ENCODE measurements at places on chromosomes 16 and 17.

GRCh38 chr17:49567104-49567521 is 8.6 kb upstream of the NXPH3 start:
- no peak for DNase-seq

DNA sequence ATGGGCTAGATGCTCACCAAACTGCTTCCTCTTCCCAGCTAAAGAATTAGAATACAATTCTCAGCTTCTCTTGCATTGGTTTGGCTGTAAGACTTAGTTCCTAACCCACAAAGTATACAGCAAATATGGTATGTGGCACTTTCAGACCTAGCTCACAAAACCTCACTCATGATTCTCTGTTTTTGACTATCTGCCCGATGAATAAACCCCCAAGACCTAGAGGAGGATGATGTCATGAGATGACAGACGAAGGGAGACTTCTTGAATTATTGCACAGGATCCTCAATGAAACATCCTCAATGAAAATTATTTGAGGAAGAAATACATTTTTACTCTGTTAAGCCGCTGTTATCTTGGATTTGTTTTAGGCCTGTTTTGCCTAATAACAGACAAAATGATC is 14.3 kb downstream of the CNOT1 start:
- no peak for DNase-seq

GRCh38 chr17:7894226-7894625 is 5.6 kb downstream of the CHD3 start:
- no peak for DNase-seq

- DNase-seq = no peak
These were observed 78.9 kb upstream of the LHX1 start for GRCh38 chr17:36858119-36859002.

GRCh38 chr17:80890196-80890920 is 101.3 kb upstream of the CHMP6 start:
- no peak for DNase-seq

- no peak for DNase-seq
These were observed 31.6 kb upstream of the ASIC2 start for GRCh38 chr17:33324736-33325135.

GRCh38 chr16:77788181-77789084 is at the start of gene VAT1L:
VAT1L (plus strand) TSS chr16:77788564; CDS start chr16:77788683, 119 bp downstream.
- peak; percentile 48 for DNase-seq

GRCh38 chr17:50152736-50153135 is 2.3 kb upstream of the PPP1R9B start:
- no peak for DNase-seq

DNA sequence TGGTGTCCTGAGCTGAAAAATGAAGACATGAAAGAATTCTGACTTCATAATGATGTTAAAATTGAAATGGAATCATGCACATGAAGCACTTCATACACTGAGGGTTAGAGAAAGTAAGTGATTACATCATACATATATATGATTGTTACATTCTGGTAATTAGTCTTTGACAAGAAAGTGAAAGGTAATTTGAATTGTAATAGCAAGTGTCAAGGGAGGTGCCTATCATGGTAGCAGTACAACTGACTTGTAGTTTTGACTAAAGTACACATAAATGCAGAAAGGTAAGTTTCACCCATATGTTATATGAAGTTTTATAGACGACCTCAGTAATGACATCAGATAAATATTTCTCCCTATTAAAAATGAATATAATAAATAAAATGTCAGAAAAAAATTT is 1325.0 kb upstream of the GOT2 start:
- DNase-seq = no peak

DNA sequence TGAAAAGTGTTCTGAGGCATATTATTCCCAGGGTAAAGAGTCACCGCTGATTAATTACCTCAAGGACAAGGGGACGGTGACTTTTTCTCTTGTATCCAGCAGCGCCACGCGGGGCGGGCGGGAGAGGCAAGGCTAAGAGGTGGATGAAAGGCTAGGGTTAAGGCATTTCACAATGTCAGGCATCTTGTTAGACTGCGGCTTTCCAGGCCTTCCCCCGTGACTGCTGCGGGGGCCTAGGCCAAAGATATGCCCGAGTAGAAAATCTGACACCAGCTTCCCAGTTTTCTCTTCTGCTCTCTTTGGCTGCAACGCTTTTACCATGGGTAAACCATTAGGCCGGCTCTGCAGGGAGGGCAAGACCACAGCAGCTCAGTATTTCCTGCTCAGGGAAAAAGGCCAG is 698.2 kb downstream of the MAF start:
- no peak for DNase-seq

DNA sequence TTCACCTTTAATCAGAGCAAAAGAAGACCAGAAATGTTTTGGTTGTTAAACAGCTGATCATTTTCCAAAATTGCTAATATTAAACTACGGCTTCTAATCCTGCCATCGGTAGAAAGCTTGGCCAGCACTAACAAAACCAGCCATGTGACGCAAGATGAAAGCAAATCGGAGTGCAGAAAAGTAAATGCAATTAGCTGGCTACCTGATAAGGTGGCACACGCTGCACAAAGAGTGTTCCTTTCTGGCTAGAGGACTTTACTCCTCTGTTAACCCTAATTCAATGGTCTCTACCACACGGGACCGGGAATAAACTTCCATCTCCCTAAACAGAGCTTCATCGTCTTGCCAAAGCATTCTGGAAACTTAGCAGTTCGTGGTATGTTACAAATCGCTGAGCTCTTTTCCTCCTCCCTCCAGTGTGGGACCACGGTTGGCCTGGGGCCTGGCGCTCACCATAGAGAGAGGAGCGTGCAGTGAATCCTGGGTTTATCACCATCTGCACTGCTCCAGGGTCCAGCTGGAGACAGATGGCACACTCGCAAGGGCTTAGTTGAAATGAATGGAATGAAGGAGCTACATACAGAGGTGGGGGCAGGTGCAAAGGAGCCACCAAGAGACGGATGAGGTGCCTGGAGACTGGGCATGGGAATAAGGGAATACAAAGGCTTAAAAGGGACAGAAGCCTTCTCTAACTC is 10.1 kb upstream of the COG1 start:
- DNase-seq = no peak

DNA sequence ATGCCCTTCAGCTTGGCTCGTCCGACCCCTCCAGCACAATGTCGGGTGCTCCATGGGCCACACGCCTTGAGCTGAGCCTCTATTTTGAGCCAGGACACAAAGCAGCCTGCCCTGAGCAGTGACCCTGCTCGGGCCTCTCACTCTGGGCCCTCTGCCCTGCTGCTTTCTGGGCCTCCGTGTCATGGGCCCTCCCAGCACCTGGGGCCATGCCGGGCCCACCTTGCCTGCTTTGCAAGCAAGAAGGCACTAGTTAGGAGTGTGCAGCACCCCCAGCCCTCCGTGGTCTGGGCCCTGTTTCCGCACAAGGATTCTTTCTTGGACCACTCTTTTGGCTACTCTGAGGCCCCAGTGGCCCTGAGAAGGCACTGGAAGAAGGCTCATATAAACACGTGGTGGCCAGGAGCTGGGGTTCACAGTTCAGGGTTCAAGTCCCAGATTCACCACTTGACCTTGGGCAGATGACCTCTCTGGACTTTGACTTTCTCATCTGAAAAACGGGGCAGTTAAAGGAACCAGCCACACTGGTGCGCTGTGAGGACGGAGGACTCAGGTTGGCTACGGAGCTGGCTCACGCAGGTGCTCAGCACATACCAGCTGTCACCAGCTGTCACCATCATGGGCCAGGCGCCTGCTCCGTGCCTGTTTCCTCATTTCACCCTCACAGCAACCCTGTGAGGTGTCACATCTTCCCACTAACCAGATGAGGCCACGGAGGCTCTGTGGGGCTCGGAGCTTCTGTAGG is 166.0 kb upstream of the GSE1 start:
- DNase-seq = peak; percentile 63

- peak; percentile 64 for DNase-seq
These were observed 5.7 kb downstream of the DLG4 start for GRCh38 chr17:7213895-7214299.

DNA sequence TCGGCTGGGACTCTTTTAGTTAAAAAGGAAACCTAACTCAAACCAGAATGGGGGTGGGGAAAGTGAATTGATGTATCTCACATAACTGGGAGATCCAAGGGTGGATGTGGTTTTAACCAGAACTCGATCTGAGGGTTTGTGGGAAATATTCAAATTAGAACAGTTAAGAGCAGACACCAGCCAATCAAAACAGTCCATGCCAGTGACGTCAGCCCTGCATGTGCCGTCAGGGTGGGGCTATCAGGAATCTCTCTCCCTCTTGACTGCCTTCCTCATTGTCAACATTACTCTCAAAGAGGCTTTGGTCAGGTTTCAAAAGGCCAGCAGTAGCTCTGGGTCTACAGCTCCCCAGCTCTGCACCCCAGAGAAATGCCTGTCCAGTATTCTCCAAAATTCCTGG is 94.2 kb upstream of the HSBP1 start:
- no peak for DNase-seq

GRCh38 chr17:78120537-78120936 is 8.0 kb downstream of the TMC6 start:
- no peak for DNase-seq

DNA sequence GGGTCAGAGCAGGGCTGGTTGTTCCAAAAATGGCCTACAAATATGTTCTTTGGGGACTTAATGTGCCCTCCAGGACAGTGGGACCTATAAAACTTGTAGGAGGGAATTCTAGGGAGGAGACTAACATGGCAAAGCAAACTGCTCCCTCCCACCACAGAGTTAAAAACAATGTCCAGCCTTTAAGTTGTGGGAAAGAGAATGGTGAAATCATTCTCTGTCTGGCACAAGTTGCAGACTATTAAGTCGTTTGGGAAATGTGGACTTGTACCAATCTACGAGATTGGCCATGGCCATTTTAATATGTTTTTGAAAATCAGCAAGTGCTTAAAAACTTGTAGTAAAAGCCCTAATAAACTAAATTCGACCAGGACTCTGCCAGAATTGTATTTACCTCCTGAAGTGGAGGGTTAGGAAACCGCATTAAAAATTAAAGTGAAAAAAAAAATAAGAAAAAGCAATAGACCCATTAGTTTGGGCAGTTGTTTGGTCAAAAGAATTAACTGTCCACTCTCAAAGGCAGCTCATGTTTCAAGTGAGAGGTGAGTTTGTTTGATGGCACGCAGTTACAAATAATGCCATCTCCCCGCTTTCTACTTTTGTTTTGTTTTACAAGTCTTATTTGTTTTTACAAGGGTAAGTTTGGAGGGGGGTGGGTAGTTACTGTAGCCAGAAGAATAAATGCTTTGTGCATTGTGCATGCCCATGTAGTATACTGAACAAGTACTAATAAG is 32.4 kb downstream of the ANKFN1 start:
- no peak for DNase-seq

DNA sequence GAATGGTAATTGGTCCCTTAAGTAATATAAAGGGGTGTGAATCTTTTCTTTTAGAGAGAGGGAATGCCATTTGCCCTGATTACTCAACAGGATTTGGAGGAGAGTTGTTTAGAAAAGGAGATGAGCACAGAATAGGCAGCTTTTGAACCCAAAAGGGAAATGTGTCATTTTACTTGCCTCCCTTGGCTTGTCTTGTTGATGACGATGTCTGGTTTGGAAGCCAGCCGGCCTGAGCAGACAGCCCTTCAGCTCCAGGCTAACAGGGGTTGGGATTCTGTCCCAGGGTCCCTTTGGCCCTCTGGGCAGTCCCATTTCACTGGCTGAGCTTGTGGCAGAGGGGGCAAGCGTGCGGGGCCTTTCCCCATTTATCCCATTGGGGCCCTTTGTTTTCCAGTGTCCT is 22.3 kb upstream of the PRKAR1A start:
- DNase-seq = no peak

DNA sequence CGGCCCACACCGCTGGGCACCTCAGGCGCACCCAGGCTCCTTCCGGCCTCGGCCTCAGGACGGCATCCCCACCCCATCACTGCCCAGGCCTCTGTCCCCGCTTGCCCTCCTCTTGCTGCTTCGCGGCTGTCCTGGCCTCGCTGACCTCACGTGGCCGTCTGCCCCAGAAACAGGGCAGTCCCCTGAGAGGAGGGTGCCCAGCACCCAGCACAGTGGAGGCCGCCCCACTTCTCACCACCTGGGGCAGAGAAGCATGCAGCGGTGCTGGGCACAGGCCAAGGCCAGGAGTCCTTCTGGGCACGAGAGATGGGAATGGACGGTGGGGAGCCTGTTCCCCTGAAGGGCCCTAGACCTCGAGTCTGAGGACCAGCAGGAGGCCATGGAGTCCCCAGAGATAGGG is 8.9 kb downstream of the HAGH start:
- no peak for DNase-seq

DNA sequence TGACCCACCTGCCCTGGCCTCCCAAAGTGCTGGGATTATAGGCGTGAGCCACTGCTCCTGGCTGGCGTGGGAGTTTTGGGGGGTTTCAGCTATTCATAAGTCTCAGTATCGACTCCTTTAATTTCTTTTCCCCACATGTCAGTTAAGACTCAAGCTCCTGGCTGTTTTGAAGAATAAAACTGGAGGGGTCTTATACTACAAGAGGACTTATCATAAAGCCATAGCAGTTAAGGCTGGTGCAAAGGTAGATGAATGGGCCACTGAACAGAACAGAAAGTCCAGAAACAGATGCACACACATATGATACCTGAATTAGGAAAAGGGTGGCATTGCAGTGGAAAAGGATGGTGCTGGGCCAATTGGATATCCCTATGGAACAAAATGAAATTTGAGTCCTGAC is 47.4 kb downstream of the TBX4 start:
- DNase-seq = no peak

- DNase-seq = no peak
These were observed 7.6 kb downstream of the KRT33A start for GRCh38 chr17:41343029-41343428.

GRCh38 chr17:77144227-77144626 is 3.5 kb downstream of the SEC14L1 start:
- no peak for DNase-seq

GRCh38 chr17:74785096-74785980 is 9.2 kb upstream of the NAT9 start:
- no peak for DNase-seq

Data from GM13976 (cell line).